Frontal cortex (tissue), 4 donors: ENCODE measurements at places on chromosomes 12 and 14. TPM values are rescaled to one million over a fixed set of nuclear protein-coding genes. Genes with fewer than 3 reads are reported as not detected.

PRH2 gene
- total RNA-seq, result not detected

- peak; percentile 40 for DNase-seq
These were observed 26.3 kb upstream of the BCDIN3D start for GRCh38 chr12:49868952-49869815.

CLEC4C gene
- not detected for total RNA-seq

GRCh38 chr12:127911291-127911690, 355.7 kb upstream of the TMEM132C start:
- no peak for DNase-seq

ERP27 gene
- not detected for total RNA-seq
